ENCODE measurements at places on chromosomes 1 and 21.

DNA sequence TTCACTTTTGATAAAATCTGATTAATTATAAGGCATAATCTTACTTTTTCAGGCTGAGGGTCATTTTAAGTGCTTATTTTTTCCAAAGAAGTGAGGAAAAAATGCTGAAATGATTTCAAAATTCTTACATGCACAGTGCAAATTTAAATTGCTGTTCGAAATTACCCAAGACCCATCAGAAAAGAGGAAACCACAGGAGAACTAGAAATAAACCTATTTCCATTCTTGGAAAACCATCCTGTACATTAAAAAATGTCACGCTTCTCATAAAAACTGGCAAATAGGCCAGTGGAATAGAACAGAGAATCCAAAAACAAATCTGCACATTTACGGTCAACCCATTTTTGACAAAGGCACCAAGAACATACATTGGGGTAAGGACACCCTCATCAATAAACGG lies 414.9 kb downstream of the SMYD3 start:
- no peak for DNase-seq

DNA sequence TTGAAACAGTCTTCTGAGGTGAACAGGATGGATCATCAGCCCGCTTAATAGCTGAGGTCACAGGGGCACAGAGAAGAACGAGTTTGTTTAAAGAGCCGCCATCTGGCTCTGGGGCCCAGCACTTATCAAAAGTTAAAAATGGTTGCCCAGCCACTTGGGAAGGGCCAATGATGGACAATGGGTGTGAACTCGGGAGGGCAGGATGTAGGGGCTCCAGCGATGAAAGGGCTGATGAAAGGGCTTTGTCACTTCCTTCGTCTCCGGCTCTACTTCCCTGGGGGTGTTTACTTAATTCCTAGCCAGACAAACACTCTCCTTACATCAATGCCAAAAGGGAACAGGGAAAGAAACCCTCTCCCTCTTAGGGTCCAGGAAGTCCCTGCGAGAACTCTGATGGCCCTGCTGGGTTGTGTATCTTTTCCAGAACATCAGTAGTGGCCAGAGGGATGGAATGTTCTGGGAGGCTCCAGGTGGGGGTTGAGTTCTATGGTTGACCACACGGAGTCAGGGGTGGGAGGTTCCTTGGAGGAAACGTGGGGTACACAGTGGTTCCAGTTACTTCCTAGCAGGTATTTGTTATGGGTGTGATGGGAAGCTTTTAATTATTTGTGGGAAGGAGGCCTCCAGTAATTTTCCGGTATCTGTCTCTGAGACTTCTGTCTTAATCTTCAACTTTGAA lies 9.0 kb upstream of the ABCG1 start:
- no peak for DNase-seq

GRCh38 chr1:202880961-202881460 lies 7.9 kb downstream of the RABIF start:
- DNase-seq: no peak

DNA sequence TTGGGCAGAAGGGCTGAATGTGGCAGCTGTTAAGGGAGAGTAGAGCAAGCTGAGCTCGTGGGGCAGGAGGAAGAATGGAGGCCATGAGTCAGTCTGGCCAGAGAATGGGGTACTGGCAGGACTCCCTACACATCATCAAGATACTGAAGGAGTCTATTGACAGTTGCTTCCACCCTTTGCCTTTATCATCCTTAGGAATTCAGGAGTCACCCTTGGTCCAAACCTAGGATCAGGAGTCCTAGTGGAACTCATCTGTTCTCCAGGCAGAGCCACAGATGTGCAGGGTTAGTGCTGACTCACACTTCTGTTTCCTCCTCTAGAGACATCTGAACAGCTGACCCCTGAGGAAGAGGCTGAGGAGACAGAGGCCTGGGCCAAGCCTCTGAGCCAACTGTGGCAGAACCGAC lies 18.7 kb upstream of the ST3GAL3 start:
- DNase-seq: no peak

All from chondrocyte (in vitro differentiated cells).